CD14-positive monocyte (primary cell): ENCODE measurements at places on chromosomes 16 and 17. TPM values are rescaled to one million over a fixed set of nuclear protein-coding genes. Genes with fewer than 3 reads are reported as not detected.

- no peaks in the 10 kb centered on the region for H3K27me3 ChIP-seq
- no peak overlapping the region for H3K4me3 ChIP-seq
- DNase-seq = no peak
Observed at GRCh38 chr17:82929011-82929622, 89.3 kb upstream of the ZNF750 start.

- no peaks in the 10 kb centered on the region for H3K27me3 ChIP-seq
- no peak overlapping the region for H3K4me3 ChIP-seq
- peaks cover 28% of the 10 kb centered on the region for H3K4me1 ChIP-seq
- no peak overlapping the region for H3K27ac ChIP-seq
- DNase-seq = no peak
- H3K36me3 ChIP-seq = no peaks in the 10 kb centered on the region
Observed at GRCh38 chr17:74455821-74456220, 10.6 kb upstream of the CD300A start.

DNA sequence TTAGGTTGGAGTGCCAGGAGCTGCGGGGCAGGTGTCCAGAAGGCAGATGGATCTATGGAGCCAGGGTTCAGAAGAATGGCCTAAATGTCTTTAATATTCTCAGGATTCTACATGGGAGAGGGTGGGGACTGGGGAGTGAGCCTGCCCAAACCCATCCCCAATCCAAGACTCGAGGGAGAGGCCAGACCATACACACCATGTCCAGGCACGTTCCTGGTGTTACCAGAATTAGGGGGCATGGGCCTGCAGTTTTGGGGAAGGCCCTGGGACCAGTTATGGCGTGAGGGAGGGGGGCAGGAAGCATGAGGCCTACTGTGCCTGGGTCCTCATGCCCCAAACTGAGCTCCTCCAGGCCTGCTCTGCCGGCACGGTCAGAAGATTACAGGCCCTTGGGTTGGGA lies 1.9 kb downstream of the TAX1BP3 start:
- peaks cover 23% of the 10 kb centered on the region for H3K4me1 ChIP-seq
- H3K4me3 ChIP-seq = no peak overlapping the region
- DNase-seq = no peak
- H3K27me3 ChIP-seq = no peaks in the 10 kb centered on the region
- no peak overlapping the region for H3K27ac ChIP-seq

The SLC12A3 gene
- 0.03 TPM in 1 of 2 replicates, not detected in the other for polyA plus RNA-seq
